ENCODE measurements at places on chromosomes 2 and 18. TPM values are rescaled to one million over a fixed set of nuclear protein-coding genes. Genes with fewer than 3 reads are reported as not detected.

- peaks cover 91% of the 10 kb centered on the region for H3K36me3 ChIP-seq
- no peaks in the 10 kb centered on the region for H3K4me1 ChIP-seq
- H3K27me3 ChIP-seq, result no peaks in the 10 kb centered on the region
Measured at GRCh38 chr2:135773917-135774316, 32.3 kb downstream of the UBXN4 start.

CBLN2 gene
- not detected for total RNA-seq

TBR1 gene
- 2.4 TPM for total RNA-seq

- no peak overlapping the region for H3K4me3 ChIP-seq
- H3K36me3 ChIP-seq, result no peaks in the 10 kb centered on the region
- no peak overlapping the region for H3K27ac ChIP-seq
- DNase-seq, result no peak
Measured at GRCh38 chr18:49863769-49864621, 50.7 kb upstream of the ACAA2 start.

GRCh38 chr2:105582952-105583660 lies 161.6 kb upstream of the NCK2 start:
- H3K4me1 ChIP-seq, result peaks cover 3% of the 10 kb centered on the region
- H3K27ac ChIP-seq, result no peak overlapping the region
- no peaks in the 10 kb centered on the region for H3K27me3 ChIP-seq
- H3K36me3 ChIP-seq, result no peaks in the 10 kb centered on the region

DNA sequence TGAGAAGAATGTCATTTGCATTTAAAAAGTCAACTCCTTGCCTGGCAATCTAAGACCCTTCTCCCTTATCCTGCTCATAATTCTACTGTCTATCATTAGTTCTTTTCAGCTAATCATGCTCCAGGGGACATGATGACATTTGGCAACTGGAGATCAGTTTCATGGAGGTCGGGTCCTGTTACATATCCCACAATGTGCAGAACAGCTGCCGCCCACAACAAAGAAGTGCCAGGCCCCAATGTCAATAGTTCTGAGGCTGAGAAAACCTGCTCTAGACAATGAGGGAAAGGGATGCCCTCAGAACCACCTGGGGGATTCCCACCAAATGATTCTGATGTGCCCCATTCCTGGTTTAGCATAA lies 53.4 kb upstream of the IL1RL1 start:
- no peaks in the 10 kb centered on the region for H3K36me3 ChIP-seq
- H3K27ac ChIP-seq, result no peak overlapping the region
- no peak for DNase-seq
- H3K27me3 ChIP-seq, result no peaks in the 10 kb centered on the region

DNA sequence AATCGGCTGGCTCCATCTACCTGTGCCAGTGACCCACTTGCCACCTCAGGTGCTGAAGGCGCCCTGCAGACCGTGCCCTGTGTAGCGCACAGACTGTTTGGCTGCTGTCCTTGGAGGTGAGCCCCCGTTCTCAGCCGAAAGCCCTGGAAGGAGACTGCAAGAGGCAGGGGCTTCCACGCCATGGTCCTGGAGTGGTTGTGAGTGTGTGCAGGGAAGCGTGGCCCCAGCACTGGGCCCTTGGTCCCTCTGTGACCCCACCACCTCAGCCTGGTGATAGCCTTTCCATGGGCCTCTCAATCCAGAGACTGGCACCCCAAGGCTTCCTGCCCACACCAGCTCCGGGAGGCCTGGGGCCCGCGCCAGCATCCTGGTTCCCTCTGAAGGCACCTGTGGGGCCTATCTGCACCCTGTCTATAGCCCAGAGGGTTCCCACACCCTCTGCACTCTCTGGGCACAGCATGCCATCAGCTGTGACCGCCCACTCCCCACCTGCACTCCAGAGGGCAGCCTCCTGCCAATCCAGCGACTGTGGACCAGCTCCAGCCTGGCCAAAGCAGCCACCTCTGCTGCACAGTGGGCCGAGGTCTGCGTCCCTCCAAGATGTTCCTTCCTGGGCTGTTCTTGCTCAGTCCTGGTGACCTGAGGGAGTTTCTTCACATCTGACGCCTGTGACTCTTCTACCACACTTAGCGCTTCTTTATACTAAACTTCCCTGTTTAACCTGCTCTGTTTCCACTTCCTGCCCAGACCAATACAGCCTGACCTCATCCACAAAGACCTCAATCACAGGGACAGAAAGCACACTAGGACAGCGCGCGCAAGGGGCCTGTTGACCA lies 109.5 kb downstream of the EIPR1 start:
- peaks cover 18% of the 10 kb centered on the region for H3K4me1 ChIP-seq
- H3K27ac ChIP-seq, result no peak overlapping the region
- no peak for DNase-seq

Measured in endodermal cell (in vitro differentiated cells).